Mucosa of gallbladder (tissue), 1 donor: ENCODE measurements at places on chromosomes 5 and 9.
A peak's percentile ranks its signal among the peaks of the same experiment; 100 is the strongest.

- DNase-seq = peak; percentile 81
Observed at GRCh38 chr5:96661855-96662724, at the start of gene CAST. Gene CAST, plus strand, starts transcription at chr5:96662376. Its CDS starts 47 bp downstream, at chr5:96662423.

DNA sequence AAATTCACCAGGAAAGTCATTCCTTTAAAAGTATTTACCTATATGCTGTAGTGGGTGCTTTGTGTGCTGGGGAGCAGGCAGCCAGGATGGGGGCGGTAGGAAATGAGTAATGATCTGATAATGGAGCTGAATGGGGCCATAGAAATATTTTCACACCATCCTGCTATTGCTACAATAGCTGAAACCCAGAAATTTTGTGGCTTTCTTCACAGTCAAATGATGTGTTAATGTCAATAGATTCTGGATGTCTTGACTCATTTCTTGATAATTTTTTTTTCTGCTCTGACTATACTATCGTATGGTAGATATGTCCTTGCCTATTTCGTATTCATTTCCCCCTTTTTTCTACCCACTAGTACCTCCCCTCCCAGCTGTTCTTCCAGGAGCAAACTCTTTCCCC is 59.5 kb downstream of the RORB start:
- DNase-seq = no peak

- DNase-seq = no peak
Observed at GRCh38 chr9:1604942-1605560, 410.1 kb upstream of the SMARCA2 start.

DNA sequence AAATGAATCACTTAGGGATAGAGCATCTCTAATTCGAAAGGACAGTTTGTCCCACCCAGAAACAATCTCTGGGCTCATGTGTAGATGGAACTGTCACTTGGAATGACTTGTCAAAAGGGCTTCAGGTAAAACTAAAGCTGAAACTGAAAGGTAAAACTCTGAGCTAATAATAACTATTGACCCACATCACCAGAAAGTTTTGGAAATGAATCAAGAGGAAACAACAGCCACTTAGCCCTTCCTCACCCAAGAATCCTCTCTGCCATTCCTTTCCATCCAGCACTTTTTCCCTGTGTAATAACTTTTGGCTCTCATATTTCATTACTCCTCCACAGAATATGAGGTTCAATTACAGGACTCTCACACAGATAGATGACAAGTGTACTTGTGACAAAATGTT is 14.0 kb upstream of the GLRX start:
- no peak for DNase-seq

- DNase-seq = no peak
Observed at GRCh38 chr5:15577132-15577531, 77.2 kb downstream of the FBXL7 start.

DNA sequence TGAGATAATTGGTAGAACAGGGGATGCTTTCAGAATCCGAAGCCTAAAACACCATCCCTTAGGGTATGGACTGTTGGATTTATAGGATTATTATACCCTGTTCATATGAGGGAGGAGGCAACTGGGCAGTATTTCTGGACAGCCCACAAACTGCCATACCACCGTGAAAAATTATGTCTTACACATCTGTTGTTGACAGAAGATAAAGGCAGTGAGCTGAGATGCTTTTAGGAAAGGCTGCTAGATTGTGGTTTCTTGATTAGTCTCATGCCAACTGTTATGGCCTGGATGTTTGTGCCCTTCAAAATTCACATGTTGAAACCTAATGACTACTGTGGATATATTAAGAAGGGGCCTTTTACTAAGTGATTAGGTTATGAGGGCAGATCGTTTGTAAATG is 83.7 kb upstream of the DHFR start:
- DNase-seq = no peak

DNA sequence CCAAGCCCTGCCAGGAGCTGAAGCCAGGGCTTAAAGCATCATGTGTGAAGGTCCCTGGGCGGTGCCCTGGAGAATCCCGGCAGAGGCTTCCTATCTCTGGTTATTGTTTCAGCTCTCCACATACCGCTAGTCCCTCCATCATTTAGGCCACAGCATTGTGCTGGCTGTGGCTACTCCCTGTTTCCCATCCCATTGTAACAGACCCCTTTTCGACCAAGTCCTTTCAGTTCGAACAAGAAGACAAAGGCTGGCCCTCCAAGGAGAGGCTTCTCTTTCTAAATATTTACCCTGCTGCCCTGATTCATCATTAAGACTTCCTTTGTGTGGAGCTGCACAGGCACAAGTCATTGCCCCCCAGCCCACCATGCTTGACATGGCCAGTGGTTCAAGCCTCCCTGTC is 41.6 kb downstream of the NEUROG1 start:
- DNase-seq = no peak

DNA sequence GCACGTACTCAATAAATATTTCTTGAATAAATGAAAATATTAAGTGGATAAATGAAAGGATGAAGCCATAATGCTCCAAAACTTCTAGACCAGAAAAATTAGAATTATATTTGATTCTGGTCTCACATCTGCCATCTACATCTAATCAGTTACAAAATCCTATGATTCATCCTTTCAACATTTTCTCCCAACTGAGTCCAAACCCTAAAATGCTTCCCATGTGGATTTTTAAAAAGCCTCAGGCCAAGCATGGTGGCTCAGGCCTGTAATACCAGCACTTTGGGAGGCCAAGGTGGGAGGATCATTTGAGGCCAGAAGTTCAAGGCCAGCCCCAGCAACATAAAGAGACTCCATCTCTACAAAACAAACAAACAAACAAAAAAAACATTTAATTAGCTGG is 31.6 kb upstream of the FST start:
- DNase-seq = no peak

GRCh38 chr5:173795601-173796000 is 92.5 kb upstream of the CPEB4 start:
- DNase-seq = peak; percentile 29

DNA sequence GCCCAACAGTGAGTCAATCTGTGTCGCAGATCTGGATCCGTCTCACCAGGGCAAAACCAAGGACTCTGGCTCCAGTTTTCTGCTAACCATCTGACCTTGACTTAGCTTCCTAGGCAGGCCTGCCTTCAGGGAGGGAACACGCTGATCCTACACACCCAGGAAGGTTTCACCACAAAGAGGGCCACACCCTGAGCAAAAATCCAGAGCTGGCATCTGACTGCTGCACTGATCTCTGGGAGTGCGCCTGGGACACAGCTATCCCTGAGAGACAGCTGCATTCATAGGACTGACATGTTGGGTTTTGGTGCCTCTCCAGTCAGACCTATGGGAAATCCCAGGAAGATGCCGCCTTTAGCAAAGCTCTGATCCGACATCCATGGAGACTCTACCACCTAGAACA is 47.5 kb downstream of the CDK5RAP2 start:
- DNase-seq = peak; percentile 74

GRCh38 chr5:103941596-103941995 is 379.0 kb upstream of the NUDT12 start:
- no peak for DNase-seq

DNA sequence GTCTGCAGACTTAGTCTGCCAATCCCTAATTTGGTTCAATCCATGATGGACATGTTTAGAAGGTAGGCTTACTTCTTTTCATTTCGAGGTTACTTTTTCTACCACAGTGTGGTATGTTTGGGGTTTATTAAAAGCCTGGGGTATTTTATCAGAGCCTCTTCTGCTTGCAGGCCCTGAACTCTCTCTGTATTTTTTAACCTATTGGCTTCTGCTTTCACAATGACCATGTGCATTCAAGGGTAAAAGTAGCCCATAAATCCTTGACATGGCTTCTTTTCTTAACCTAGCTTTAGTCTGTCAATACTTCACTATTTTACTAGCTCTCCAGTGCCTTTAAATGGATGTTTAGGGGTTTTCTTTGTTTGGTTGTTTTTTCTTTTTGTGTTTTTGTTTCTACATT is 286.6 kb downstream of the FER start:
- DNase-seq = no peak

GRCh38 chr9:137663584-137663983 is 44.8 kb downstream of the EHMT1 start:
- no peak for DNase-seq

GRCh38 chr9:126295936-126296600 is 30.6 kb upstream of the MVB12B start:
- DNase-seq = no peak

DNA sequence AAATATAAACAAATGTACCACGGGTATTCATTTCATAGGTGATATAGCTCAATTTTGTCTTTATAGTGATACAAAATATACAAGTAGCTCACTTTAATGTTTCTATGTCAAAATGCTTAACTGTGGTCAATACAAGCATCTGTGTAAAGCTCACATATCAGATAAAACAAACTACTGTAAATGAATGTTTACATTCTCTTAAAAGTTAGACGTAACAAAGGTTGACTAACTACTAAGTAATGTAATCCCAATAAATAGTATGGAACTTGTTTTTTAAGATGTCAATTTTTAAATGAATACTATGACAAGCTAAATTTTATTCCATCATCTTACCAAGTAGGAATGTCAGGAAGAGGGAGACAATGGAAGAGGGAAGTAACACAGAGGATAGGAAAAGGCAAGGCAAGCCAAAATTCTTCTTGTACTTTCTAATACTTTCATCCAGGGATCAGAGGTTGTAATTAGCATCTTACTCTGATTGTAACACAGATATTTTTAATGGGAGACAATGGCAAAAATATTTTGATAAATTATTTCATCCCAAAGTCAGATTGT is 105.5 kb downstream of the STRBP start:
- no peak for DNase-seq

DNA sequence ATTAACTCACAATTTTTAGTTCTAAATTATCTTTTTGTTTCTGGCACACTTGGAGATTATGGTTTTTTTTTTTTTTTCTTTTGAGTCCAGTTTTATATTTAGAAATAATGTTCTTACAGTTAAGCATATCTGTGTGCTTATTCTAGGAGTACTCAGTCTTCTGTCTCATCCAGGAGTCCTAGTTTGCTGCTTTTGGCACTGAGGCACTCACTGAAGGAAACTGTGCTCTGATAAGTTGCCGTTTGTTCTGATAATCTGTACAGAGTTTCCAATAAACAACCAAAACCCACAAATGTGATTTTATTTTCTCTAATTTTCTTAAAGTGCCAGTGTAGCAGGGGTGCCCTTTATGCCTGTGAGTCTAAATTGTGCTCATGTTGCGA is 251.0 kb downstream of the LRRC70 start:
- no peak for DNase-seq

DNA sequence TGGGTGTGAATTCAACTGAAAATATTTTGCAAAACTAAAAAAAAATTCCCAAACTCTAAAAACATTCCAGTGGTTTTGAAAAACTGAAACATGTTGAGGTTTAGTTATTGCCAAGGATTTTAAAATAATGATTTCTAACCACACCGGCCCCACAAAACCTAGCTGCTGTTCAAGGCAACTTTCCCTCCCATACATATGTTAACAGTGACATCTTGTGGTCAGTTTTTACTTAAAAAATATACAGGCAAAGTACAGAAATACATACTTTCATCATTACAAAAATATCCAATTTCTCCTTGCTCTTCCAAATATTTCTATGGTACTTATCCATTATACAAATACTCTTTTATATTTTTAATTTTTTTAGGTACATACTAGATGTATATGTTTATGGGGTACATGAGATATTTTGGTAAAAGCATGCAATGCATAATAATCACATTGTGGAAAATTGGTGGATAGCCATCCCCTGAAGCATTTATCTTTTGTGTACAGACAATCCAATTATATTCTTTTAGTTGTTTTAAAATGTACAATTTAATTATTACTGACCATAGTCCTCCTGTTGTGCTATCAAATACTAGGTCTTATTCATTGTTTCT is 34.4 kb upstream of the MRPS30 start:
- DNase-seq = no peak

DNA sequence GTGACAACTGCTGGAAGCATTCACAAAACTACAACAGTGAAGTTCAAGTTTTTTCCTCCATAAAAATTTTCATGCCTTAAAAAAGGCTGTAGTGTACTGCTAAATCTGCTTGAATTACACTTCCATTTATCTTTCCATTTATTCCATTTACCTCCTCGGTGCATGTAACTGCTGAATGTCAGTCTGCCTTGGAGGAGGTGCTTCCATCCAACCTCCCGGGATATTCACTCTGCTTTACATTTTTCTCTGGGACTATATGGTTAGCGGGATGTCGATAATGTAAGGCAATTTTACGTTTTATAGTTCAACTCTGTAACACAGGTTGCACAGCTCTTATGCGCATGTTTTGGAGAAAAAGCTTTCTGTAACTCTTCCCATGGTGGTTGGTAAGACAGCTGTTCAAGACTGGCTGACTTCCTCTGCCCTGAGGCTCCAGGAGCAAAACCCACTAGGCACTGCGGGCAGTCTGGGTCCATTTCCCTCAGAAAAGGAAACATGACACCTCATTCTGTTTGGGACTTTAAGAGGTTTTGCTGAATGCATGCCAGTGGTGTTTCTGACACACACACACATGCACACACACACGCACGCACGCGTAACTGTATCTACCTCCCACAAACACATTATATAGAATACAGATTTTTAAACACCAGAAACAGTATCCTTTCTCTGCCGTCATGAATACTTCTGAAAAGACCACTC is 66.1 kb downstream of the SPTLC1 start:
- DNase-seq = no peak

- no peak for DNase-seq
Observed at GRCh38 chr9:120261419-120261818, 318.5 kb downstream of the CDK5RAP2 start.

DNA sequence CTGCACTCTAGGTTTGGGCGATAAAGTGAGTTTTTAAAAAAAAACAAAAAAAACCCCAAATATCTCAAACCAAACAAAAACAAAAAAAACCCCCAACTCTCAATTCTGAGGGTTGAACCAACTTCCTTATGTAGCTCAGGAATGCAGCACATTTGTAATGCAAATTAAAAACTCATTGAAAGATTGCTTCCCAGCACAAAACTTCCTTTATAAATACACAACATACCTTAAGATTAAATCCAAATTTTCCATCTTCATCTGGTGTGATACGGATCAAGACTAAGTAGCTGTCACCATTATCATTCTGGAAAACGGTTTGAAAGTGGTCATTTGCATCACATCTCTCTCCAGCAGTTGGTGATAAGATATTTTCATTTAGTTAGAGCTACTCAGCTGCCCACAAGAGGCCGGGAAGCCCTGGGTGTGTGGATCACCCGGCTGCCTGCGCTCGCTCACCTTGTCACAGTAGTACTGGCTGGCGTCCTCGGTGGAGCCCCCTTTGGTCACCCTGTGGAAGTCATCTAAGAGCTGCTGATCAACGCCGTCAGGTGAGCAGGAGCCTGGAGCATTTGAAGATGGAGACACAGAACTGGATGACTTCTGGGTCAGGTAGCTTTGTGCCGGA is 88.2 kb downstream of the PTPN3 start:
- DNase-seq = no peak

DNA sequence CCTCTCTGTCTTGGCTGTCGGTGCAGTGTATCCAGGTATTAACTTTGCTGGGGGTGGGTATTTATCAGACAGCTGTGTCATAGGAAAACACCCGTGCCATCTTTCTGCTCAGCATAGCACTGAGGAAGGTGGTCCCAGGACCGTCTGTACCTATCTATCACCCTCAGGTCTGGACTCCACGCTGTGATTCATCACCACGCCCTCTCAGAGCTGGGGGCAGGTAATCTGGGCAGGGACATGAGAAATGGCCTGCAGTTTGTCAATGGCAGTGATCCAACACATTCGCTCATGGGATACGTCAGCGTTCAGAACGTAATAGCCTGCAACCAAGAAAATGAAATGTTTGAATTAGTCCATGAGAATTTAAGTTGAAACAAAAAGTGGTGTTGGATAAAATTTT is 151.6 kb upstream of the MAP1B start:
- DNase-seq = peak; percentile 19
